ENCODE measurements at places on chromosomes 5 and 9.

DNA sequence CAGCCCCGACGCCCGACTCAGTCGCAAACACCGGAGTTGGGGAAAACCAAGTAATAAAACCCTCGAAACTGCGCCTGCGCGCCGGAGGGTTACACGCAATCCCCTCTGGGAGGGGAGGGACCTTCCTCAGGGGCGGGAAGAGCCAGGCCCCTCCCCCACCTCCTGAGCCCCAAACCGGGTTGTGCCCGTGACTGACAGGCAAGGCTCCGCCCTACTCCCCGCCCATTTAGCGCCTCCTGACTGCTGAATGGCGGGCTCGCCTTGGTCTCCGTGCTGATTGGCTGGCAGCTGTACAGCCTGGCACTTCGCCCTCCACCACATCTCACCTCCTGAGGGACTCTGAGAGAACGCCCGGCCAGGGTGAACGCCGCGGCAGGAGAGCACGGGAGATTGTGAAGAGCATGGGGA lies at the start of gene PRDM9:
Gene PRDM9, plus strand, starts transcription at position 332 of the 408 bp plus-strand sequence. CDS start 1,425 bp downstream, outside the sequence.
- DNase-seq, result peak; percentile 6

- DNase-seq, result no peak
Observed at GRCh38 chr9:97640325-97640724, 6.7 kb downstream of the NCBP1 start.

DNA sequence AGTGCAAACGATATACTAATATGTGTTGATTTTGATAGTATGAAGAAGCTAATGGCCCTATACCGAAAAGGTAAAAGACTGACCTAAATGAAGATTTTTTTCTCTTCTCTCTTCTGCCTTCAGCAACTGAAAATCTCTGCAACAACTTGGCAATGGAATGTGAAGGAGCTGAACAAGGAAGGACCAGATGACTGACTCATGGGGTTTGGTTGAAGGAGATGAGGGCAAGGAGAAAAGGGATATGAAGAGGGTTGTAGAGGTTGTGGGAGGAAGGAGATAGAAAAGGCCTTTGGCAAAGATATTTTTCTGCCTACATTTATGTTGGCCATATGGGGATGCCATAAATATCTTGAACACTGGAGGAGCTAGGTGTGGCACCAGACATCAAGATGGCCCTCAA lies 129.7 kb upstream of the CHD1 start:
- DNase-seq, result no peak

DNA sequence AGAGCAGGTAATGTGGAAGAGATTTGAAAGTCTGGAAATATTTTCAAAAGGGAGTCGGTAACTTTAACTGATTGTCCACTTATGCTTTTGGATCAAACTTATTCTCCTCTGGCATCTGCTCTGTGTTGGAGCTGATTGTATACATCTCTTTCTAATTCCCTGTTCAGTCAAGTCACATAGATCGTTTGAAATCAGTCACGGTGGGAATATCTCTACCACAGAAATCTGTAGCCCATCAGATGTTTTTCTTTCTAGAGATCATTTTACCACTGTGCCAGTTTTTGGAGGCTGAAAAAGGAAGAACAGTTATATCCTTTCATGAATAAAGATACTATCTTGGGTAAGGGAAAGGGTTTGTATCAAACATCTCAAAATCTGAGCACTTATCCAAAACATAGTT lies 1853.3 kb downstream of the EFNA5 start:
- DNase-seq, result no peak

All from cerebellar cortex (tissue), 1 donor.